Suppressor macrophage treated with lipopolysaccharide for 1 hour (primary cell): ENCODE measurements at places on chromosomes 2 and 18.

GRCh38 chr2:85165088-85165690 lies 32.0 kb downstream of the TCF7L1 start:
- DNase-seq: no peak

DNA sequence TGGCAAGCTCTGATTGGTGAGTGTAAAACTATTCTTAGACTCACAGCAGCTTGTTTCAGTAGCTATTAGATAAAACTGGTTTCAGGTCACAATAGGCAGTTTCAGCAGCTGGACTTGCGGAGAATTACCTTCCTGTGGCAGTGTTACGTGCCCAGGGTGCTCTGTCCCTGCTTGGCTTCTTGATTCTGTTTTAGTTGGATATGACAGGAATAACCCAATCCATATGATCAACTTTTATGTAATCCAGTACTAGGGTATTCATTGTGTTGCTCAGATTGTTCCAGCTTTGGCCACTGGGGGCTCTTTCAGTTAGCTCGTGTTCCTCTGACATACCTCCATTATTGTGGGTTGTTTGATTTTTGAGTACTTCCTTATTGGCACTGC lies 43.1 kb downstream of the INPP4A start:
- peak; percentile 70 for DNase-seq

DNA sequence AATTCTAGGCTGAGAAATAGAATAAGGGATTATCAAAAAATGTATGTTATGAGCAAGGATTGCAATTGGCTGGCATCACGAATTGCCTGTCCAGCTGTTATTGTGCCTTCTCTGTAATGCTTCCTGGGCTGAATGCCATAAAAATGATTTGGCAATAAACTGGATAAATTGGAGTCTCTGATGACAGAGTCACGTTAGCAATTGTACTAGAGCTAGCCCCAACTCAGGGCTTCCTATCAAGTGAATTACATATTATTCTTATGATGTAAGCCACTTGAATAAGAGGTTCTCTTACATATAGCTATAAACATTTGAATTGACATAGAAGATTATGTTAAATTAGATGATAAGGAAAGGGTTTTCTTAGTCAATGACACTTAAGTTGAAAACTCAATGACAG lies 607.5 kb upstream of the REG3G start:
- no peak for DNase-seq

GRCh38 chr2:23777826-23778225 lies 149.1 kb downstream of the ATAD2B start:
- DNase-seq: no peak

DNA sequence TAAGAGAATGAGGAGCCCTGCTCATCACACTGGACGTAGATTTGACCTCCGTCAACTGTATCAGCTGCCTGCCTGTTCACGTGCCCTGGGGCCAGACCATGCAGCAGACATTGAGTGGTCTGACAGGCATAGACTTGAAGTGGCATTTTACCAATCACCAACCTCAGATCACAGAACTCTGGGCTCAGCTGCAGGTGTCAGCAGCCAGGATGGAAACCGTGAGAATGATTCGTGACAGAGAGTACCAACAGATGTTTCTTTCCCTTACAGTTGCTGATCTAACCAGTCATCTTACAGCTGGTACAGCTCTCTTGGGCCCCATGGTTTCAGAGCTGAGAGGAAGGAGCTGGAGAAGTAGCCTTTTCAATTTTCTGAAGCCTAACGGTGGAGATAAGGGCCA lies 148.9 kb downstream of the EN1 start:
- DNase-seq: no peak

DNA sequence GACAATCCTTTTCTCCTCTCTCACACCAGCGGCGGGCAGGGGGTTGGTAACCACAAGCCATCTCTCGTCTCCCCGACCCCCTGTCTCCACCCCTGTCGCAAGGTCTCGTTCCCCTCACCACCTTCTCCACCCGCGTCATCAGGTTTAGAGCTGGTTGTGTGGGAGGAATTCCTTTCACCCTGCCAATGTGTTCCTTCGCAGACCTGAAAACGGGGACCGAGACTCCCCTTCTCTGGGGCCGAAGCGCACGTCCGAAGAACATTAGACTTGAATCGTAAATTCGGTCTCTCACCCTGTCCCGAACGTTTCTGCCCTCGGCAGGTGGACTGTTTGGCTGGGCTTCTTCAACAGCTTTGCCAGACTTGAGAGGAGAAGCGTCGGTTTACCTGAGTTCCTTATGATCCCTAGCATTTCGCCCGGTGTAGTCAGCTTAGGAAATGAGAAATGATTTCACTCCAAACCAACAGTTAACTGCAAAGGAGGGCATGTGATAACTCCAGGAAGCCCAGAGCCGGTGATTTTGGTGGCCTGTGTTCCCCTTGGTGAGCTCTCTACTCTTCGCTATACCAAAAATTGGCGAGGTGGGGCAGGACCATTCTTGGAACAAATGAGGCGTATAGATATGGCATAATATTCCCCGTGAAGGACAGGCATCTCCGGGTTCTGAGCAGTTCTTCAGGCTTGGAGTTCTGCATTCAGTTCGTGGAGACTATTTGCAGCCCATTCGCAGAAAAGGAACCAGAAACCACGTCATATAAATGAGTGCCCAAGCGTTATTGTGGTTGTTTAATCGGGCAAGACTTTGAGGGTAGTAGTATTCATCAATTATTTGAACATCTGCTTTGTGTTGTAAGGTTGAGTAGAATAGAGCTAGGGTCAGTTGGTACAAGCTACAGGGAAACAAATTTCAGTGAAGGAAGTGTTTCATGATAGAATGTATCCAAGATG lies 694 bp downstream of the CFAP36 start:
- peak; percentile 44 for DNase-seq

DNA sequence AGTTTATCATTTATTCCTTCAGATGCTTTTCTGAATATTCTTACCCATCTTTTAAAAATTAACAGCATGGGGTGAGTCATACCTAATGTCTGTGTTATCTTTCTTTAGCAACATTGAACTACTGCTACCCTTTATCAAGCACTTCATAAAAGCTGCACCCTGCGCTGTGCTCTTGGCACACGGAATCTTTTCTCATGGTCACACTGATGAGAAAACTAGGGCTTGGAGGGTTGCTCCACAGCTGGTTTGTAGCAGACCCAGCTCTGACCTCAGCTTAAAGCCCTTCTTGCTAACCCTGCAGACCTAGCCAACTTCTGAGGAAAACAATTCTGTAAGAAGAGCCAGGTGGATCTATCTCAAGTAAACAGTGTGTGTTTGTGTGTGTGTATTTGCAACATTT lies 106.3 kb downstream of the RNF144A start:
- DNase-seq: no peak

- DNase-seq: peak; percentile 10
Measured at GRCh38 chr2:159129824-159130223, 156.7 kb downstream of the WDSUB1 start.

GRCh38 chr2:75703589-75704287 lies 7.0 kb downstream of the GCFC2 start:
- DNase-seq: no peak

DNA sequence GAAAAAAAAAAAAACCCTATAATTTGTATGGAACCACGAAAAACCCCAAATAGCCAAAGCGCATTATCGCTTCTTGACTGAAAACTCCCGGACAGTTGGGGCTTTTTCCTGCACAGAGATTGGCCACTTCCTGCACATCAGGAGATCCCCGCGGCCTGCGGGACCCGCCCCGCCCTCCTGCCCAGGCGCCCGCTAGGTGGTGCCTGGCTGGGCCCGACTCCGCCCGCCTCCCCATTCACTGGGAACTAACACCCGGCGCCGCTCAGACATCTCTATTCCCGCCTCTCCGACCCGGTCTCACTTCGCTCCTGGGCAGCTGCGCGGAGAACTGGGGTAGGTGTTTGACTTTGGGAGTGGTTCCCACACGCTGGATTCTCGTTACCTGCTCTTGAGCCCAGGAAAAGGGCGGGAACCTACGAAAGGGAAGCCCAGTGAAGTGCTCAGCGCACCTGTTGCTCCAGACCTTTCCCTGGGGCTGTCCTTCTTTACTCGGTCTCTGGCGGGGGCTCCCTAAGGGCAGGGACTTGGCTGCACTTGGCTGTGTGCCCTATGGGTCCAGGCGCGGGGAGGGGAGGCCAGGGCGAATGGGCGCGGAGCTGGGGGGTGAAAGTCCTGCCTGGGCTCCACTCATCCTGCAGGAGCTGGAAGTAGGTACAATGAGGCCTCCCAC lies at the start of gene HMSD:
HMSD (plus strand) TSS at position 234 of the 670 bp plus-strand sequence. CDS start 4,155 bp downstream, outside the sequence.
- peak; percentile 88 for DNase-seq

- DNase-seq: no peak
Measured at GRCh38 chr2:96821113-96821675, 5.1 kb downstream of the CNNM3 start.
